ENCODE measurements at places on chromosomes 16 and 17.

DNA sequence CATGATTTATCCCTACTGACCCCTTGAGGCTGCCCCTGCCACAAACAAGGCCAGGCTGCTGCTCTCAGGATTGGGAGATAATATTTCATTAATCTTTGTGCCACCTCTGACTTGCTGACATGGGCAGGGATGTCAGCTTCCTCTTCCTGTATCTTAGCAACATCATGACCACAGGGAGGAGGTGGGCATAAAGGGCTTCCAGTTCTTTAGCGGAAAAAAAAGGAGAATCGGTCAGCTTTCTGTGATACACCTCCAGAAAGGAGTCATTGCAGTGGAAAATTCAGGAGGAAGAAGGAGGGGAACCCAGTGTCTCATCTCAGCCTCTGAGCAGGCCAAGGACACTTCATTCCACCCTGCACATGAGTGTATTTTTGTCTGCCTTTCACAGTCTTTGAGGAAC, 206.8 kb upstream of the SDK2 start:
- no peak for DNase-seq

DNA sequence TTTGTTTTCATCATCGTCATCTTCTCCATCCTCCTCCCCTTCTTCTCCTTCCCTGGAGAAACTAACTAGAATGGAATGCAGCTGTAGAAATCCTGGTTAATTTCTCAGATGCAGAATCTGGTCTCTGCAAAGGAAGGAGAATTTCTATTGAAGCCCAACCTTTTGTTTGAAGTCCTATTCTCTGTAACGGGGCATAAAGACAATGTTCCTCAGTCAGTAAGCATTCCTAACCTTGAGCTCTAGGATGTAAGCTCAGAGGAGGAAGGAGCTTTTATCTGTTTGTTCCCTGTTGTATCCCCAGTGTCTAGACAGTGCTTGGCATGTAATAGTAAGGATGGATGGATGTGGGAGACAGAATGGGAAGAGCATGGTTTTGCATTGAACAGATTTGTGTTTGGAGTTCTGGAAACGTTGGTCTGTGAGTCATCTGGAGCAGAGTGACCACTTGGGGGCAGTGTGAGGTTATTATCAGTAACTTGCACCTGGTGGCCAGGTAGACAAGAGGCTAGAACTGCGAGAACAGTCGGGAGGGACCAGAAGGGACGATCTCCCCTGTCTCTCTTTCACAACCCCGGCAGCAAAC, 363.7 kb downstream of the SNX29 start:
- DNase-seq, result no peak

DNA sequence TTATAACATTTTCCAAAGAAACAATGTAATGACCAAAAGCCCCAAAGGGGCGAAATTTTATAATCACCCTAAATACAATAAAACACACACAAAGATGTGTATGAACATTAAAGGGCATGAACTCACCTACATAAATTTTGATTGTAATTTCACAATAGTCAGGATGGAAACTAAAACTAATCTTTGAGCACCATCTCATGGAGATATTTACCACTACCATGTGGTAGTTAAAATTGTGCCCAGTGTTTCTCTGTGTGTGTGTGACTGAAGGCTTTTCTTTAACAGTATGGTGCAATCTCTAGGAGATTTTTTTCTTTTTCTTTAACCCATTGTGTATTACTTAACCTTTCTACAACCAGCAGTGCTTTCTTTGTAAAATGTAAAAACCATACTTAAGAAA, 19.7 kb upstream of the MEIOC start:
- peak; percentile 43 for DNase-seq

DNA sequence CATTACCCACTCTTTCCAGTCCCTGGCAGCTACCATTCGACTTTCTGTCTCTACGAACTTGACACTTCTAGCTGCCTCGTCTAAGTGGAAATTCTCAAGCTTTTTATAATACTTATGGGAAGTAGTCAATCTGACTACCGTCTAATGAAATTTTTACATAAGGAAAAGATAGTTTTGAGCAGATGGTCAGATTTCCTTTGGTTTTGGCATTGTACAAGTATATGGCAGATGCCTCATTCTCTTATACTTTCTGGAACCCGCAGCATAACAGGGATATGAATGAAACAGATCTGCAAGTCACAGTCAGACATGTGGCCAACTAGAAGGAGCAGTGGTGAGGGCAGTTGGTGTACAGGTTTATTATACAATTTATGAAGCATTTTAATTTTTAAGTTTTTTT, 146.0 kb downstream of the PITPNC1 start:
- peak; percentile 34 for DNase-seq

GRCh38 chr16:73480381-73480780, 432.5 kb upstream of the ZFHX3 start:
- DNase-seq, result no peak

DNA sequence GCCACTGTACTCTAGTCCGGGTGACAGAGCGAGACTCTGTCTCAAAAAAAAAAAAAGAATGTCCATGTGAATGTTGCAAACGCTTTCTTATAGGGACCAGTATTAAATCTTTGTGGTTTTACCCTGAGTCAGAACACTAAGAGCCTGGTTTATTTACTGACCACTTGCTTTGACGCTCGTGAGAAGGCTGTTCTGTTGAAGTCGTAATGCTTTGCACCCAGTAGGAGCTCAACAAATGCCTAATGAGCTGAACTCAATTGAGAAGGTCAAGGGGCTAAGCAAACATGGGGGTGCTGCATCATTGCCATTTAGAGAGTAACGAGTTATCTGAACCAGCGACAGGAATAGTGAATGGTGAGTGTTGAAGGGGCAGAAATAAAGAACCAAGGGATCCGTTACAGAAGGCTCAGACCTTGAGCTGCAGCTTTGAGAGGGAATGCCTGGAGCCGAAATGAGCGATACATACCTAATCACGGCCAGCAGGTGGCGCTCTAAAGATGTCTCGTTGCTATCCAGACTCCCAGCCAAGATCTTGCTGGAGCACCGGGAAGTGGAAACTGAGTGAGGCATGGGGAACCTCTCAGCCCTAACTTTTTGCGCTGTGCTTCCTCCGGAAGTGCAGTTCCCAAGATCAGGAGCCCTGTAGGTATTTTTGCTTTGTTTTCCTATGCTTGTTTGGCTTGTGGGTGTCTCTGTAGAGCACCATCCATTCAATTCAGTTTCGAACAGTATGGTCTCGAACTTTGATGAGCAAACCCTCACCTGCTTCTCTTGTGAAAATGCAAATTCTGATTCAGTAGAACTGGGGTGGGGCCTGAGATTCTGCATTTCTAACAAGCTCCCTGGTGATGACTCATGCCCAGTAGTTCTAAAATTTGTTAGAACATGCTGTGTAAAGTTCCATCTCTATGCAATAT, 12.6 kb upstream of the RNF222 start:
- peak; percentile 93 for DNase-seq

GRCh38 chr17:8438441-8438840, 2.8 kb downstream of the NDEL1 start:
- DNase-seq, result no peak

DNA sequence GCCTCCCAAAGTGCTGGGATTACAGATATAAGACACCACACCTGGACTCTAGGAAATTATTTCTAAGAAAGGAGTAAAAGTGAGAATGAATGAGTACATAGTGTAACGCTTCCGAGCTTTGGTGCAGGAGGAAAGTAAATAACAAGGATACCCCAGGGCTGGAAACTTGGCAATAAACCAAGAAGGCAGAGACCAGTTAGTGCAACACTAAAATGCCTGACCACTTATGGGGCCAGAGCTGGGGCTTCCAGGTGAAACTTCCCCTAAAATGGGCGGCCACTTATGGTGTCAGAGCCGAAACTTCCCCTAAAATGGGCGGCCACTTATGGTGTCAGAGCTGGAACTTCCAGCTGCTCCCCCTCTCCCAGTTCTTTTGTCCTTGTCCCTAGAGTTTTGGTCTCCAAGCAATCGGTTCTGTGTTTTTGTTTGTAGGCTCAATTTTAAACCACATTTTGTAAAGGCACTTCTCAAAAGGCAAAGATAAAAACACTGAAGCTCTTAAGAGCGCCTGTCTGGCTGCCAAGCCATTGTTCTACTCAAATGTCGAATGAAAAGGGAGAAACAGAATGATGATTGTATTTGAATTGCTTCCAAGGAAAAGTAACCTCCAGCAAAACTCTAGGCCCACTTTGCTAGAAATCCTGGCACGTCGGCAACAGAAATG, 63.9 kb downstream of the NXN start:
- no peak for DNase-seq

DNA sequence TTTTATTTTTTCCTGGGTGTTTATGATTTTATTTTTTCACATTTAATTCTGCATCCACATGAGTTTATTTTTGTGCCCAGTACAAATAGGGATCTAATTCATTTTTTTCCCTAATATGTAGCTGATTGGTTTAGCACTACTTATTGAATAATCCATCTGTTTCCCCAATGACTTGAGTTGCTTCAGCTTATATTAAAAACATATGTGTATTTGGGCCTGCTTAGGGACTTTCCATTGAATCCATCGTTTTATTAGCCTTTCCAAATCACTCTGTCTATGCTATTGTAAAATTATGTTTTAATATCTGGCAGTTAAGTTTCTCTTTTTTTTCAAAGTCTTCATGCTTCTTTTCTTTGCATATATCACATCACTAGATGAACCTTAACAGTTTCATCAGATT, 42.2 kb downstream of the WWP2 start:
- DNase-seq, result no peak

- no peak for DNase-seq
Measured at GRCh38 chr17:74860872-74861661, 1.4 kb upstream of the GRIN2C start.

GRCh38 chr17:65696739-65697394, 135.4 kb upstream of the AXIN2 start:
- no peak for DNase-seq

DNA sequence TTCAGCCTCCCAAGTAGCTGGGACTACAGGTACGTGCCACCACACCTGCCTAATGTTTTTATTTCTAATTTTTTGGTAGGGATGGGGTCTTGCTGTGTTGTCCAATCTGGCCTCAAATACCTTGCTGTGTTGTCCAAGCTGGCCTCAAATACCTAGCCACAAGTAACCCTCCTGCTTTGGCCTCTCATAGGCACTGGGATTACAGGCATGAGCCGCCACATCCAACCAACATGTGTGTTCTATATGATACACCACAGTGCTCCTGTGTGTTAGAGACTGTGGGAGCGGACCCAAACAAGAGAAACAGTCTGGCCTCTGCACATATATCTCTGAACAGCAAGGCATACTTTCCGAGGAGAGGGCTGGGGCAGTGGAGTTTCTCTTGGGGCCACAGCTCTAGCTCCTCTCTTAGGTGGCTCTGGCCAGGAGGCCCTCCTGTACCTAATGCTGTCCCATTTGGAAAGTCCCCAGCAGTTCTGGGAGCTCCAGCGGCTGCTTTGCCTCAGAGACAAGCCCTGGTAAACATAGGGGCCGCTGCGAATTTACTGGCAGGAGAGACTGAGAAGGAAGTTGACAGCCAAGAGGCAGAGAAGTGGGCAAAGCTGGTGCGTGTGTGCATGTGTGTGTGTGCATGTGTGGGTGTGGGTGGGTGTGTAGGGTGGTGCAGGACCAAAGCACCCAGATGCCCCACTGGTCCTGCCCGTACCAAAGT, 95.0 kb downstream of the RAB11FIP4 start:
- DNase-seq, result no peak

GRCh38 chr17:40402668-40403067, 15.0 kb downstream of the TOP2A start:
- no peak for DNase-seq

DNA sequence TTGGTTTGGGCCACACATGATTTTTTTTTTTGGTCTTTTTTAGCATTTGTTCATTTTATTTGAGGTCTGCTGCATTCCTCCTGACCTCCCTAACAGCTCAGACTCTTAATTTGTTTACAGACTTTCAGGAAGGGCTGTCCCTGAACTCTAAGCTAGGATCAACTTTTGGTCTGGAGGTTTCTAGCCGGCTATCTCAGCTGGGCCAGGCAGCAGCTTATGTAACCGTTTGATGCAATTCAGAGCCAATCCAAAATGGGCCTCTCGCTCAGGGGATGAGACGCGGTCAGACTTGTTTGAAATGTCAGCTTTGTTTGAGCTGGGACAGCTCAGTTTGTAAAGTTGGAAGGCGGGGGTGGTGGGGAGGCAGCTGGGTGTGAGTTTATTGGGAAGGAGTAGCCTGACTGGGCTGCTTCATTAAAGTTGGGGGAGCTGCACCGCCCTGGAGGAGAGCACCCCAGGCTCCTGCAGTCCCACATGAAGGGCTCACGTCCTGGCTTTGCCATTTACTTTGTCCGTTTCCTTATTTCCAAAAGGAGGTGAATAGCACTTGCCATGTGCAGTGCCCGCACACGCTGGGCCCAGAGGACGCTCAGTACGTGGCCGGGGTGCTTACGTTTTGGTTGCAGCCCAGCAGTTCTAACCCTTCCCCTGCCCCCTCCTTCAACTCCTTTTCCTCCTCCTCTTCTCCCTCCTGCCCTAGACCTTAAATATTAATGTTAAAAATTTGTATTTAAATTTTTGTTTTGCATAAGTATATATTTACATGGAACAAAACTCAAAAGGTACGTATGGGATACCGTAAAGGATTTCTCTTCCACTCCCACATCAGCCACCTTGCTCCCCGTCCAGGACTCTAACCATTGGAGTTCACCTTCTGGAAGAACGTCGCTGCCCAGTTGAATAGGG, 121.2 kb downstream of the SNX29 start:
- no peak for DNase-seq

DNA sequence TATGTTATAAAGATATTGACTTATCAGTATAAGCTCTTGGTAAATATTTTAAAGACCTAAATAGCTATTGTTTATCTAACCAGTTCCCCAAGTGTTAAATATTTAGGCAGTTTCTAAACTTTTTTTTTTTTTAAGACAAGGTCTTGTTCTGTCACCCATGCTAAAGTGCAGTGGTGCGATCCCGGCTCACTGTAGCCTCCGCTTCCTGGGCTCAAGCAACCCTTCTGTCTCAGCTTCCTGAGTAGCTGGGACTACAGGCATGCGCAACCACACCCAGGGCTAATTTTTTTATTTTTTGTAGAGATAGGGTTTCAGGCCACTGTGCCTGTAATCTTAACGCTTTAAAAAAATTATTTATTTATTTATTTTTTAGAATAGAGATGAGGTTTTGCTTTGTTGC, 43.5 kb downstream of the SNX29 start:
- DNase-seq, result no peak

- no peak for DNase-seq
Measured at GRCh38 chr16:75075688-75076268, 40.8 kb downstream of the LDHD start.

DNA sequence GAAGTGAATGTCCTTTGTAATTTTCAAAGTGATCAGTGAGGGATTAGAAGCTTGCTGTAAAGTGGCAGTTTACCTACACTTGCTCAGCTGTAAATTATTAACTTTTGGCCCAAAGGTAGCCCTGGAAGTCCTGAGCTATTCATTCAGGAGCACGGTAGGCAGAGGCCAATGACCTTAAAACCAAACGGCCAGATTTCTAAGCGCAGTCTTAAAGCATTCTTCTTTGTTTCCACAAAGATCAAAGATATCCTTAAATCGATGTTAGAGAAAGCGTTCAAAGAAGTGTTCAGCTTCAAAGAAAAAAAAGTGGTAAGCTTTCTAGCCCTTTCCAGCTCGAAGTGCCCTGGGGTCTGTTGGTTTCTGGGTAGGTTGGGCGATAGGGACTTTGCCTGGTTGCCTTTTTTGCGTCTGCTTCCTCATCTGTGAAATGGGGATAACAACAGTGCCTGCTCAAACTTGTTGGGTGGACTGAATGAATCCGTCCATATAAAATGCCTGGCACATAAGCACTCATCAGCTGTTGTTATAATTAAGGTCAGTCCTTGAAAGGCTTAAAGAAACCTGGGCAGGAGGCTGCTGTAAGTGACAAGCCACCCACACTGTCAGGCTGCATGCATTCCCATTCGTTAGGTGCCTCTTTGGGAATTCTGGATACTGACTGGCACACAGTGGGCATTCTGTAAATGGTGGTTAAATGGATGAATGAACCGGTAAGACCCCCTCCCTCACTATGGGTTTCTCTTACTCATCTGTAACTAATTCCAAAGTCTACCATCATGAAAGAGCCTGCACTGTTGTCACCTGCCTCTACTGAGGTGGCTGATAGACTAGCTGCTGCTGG, 113.2 kb downstream of the PRKCA start:
- DNase-seq, result no peak
